Adrenal gland (tissue), 19 donors: ENCODE measurements at places on chromosomes 1 and 21. TPM values are rescaled to one million over a fixed set of nuclear protein-coding genes. Genes with fewer than 3 reads are reported as not detected.
A peak's percentile ranks its signal among the peaks of the same experiment; 100 is the strongest.

DNA sequence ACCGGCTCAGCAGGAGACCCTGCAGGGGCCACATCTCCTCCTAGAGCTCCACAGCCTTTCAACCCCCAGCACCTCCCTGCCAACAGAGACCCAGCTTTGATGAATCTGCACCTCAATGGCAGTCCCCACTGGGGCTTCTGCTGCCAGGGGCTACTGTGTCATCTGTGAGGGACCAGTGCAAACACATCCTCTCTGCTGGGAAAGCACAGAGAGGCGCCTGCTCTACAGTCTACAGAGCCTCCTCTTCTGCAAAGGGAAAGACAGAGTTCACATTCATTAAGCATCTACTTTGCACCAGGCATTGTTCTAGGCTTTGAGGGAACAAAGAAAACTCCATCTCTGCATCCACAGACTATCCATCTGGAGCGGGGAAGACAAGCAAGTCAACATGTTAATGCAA is 125.8 kb downstream of the CAPN8 start:
- H3K4me1 ChIP-seq = no peaks in the 10 kb centered on the region
- no peaks in the 10 kb centered on the region for H3K27me3 ChIP-seq
- no peak for DNase-seq
- H3K4me3 ChIP-seq = no peak overlapping the region
- H3K27ac ChIP-seq = no peak overlapping the region

- DNase-seq = no peak
- no peaks in the 10 kb centered on the region for H3K4me1 ChIP-seq
- H3K36me3 ChIP-seq = no peaks in the 10 kb centered on the region
- no peaks in the 10 kb centered on the region for H3K27me3 ChIP-seq
- H3K4me3 ChIP-seq = no peak overlapping the region
- no peak overlapping the region for H3K27ac ChIP-seq
These were observed 176.7 kb downstream of the CRB1 start for GRCh38 chr1:197444755-197445154.

DNM3 gene
- total RNA-seq = 19.3 TPM

GRCh38 chr1:247198781-247199180 is 27.0 kb upstream of the ZNF124 start:
- no peaks in the 10 kb centered on the region for H3K27me3 ChIP-seq
- H3K36me3 ChIP-seq = no peaks in the 10 kb centered on the region
- no peak overlapping the region for H3K27ac ChIP-seq
- no peaks in the 10 kb centered on the region for H3K4me1 ChIP-seq
- H3K4me3 ChIP-seq = no peak overlapping the region

TRAF3IP3 gene
- 2.0 TPM for total RNA-seq

GRCh38 chr1:225950905-225951497 is 10.0 kb upstream of the LEFTY2 start:
- H3K36me3 ChIP-seq = no peaks in the 10 kb centered on the region
- no peak for DNase-seq
- no peak overlapping the region for H3K27ac ChIP-seq

NCF2 gene
- 14.1 TPM for total RNA-seq

NSL1 gene
- total RNA-seq = 31.6 TPM

DNA sequence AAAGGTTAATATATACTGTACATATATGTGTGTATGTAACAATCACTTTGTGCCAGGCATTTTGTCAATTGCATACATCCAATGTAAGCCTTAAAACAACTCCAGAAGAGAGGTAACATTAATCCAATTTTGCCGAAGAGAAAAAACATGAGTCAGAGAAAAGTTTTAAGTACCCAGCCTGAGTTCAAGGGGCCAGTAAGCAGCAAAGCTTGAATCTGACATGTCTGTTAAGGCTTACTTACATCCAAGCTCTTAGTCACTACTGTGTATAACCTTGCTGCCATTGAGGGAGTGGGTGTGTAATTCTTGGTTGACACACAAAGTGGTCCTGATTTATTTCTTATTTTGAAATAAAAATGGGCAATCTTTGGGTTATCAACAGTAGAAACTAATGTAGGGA is 360.4 kb upstream of the LYPLAL1 start:
- H3K36me3 ChIP-seq = no peaks in the 10 kb centered on the region
- no peaks in the 10 kb centered on the region for H3K4me1 ChIP-seq
- H3K4me3 ChIP-seq = no peak overlapping the region
- no peak for DNase-seq
- no peak overlapping the region for H3K27ac ChIP-seq

INAVA gene
- total RNA-seq = not detected

- DNase-seq = no peak
- no peaks in the 10 kb centered on the region for H3K36me3 ChIP-seq
- no peak overlapping the region for H3K27ac ChIP-seq
- H3K27me3 ChIP-seq = no peaks in the 10 kb centered on the region
- no peak overlapping the region for H3K4me3 ChIP-seq
These were observed 12.9 kb downstream of the PFKL start for GRCh38 chr21:44312716-44313115.

GOLT1A gene
- total RNA-seq = not detected

- no peaks in the 10 kb centered on the region for H3K27me3 ChIP-seq
- H3K4me3 ChIP-seq = no peak overlapping the region
- DNase-seq = no peak
- H3K4me1 ChIP-seq = no peaks in the 10 kb centered on the region
- H3K27ac ChIP-seq = no peak overlapping the region
These were observed 70.2 kb upstream of the S1PR1 start for GRCh38 chr1:101166583-101167120.

DNA sequence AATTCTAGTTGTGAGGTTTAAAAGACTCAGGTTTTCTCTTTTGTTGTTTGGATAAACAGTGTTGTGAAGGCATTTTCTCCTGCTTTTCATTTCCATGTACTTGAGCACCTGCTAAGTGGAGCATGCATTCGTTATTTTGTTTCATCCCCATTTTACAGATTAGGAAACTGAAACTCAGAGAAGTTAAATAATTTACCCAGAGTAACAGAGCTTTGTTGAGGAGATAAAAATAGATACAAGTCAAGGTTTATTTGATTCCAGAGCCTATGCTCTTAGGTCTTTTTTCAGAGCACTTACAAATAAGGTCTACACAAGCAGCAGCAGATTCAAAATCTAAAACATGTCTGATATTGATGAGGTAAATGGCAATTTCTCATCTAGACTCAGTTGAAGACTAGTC is 254.7 kb upstream of the PTBP2 start:
- no peak for DNase-seq
- no peaks in the 10 kb centered on the region for H3K4me1 ChIP-seq
- no peak overlapping the region for H3K27ac ChIP-seq
- H3K27me3 ChIP-seq = no peaks in the 10 kb centered on the region
- no peak overlapping the region for H3K4me3 ChIP-seq

DNA sequence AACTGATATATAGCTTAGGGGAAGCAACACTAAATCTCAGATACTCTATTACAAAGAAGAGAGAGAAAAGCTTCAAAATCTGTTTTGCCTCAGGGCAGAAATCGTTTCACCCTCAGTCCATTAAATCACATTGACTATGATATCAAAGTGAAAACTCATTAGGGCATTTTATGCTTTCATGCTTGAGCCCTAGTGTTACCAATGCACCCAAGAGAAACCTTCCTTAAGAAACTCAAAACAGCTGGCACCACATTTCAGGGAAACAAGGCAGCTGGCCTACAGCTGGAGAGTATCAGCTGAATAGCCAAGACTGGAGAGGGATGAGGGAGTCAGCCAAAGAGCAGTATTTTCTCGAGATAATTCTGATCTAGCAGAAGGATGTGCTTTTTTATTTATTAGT is 14.9 kb downstream of the COLGALT2 start:
- no peak for DNase-seq
- H3K36me3 ChIP-seq = no peaks in the 10 kb centered on the region
- no peak overlapping the region for H3K27ac ChIP-seq
- H3K4me1 ChIP-seq = peaks cover 15% of the 10 kb centered on the region

- no peaks in the 10 kb centered on the region for H3K27me3 ChIP-seq
- H3K27ac ChIP-seq = peak overlapping the region; percentile 63
- H3K4me1 ChIP-seq = peaks cover 46% of the 10 kb centered on the region
- no peak for DNase-seq
These were observed 9.7 kb downstream of the ARHGEF2 start for GRCh38 chr1:155968670-155969069.

- no peak overlapping the region for H3K4me3 ChIP-seq
- no peaks in the 10 kb centered on the region for H3K36me3 ChIP-seq
- H3K27ac ChIP-seq = no peak overlapping the region
- no peaks in the 10 kb centered on the region for H3K4me1 ChIP-seq
- no peak for DNase-seq
These were observed 51.6 kb downstream of the NEGR1 start for GRCh38 chr1:72230746-72231145.

DNA sequence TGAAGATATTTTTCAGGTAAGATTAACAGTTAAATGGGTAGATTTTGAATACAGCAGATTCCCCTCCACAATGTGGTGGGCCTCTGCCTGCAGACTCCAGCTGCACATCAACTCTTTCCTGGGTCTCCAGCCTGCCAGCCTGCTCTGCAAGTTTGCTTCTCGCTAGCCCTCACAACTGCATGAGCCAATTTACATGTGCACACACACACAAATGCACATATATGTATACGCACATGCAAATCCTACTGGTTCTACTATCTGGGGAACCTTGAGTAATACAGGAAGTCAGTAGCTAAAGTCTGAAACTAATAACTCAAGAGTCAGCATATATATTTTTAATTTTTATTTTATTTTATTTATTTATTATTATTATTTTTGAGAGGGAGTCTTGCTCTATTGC is 34.8 kb upstream of the QSOX1 start:
- H3K36me3 ChIP-seq = no peaks in the 10 kb centered on the region
- no peak overlapping the region for H3K4me3 ChIP-seq
- no peaks in the 10 kb centered on the region for H3K27me3 ChIP-seq
- H3K4me1 ChIP-seq = peaks cover 7% of the 10 kb centered on the region
- DNase-seq = no peak

DNA sequence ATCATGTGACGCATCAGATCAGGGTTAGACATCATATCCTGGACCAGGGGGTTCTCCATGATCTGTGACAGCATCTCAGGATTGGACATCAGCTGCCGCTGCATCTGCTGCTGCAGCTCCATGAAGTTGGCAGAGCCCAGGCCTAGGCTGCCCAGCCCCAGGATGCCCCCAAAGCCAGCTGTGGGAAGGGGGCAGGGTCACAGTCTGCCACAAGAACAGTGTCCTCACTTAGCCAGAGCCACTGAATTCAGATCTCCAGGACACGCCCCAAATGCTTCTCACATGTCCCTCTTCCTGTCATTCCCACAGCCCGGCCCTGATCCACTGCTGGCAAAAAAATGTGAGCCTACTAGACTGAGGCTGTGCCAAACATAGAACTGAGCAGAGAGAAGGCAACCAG is 3.2 kb downstream of the UBQLN4 start:
- no peaks in the 10 kb centered on the region for H3K4me1 ChIP-seq
- no peaks in the 10 kb centered on the region for H3K36me3 ChIP-seq
- DNase-seq = no peak
- no peaks in the 10 kb centered on the region for H3K27me3 ChIP-seq

LCE1B gene
- not detected for total RNA-seq

GRCh38 chr1:46425726-46426125 is 31.6 kb downstream of the FAAH start:
- no peaks in the 10 kb centered on the region for H3K36me3 ChIP-seq
- no peaks in the 10 kb centered on the region for H3K27me3 ChIP-seq
- no peak overlapping the region for H3K27ac ChIP-seq
- H3K4me1 ChIP-seq = no peaks in the 10 kb centered on the region
- no peak for DNase-seq

GPR52 gene
- 0.47 TPM for total RNA-seq

DNA sequence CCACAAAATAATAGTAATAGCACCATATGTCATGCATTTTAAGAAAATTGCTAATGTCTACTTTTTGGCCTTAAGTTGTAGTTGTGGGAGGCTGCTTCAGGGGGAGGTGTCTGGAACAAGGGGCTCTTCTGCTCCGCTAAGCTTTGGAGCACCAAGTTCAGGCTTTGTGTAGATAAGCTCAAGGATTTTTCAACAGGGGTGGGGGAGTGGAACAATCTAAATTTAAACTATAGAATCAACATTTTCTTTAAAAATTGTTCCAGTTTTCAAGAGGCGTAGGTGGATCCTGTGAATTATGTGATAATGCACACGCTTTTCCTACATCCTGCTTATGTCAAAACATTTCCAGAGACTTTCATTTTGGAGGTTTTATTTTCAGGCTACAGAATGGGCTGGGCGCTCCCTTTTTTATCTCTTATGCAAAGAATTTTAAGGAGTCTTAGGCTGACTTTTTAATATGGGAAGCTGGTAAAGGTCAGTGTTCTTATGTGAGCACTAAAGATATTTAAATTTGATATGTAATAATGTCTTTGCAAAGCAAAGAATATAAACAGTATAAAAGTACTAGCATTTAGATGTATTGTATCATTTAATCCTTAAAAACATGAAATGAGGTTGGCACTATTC is 9.9 kb downstream of the ATP1A1 start:
- no peak overlapping the region for H3K27ac ChIP-seq
- no peak overlapping the region for H3K4me3 ChIP-seq
- no peak for DNase-seq
- peaks cover 73% of the 10 kb centered on the region for H3K4me1 ChIP-seq

GRCh38 chr1:165063181-165063965 is 293.1 kb downstream of the LMX1A start:
- H3K27me3 ChIP-seq = no peaks in the 10 kb centered on the region
- H3K27ac ChIP-seq = no peak overlapping the region
- no peaks in the 10 kb centered on the region for H3K36me3 ChIP-seq
- DNase-seq = no peak
- no peak overlapping the region for H3K4me3 ChIP-seq
- H3K4me1 ChIP-seq = no peaks in the 10 kb centered on the region

GRCh38 chr1:36134031-36134430 is 9.0 kb upstream of the COL8A2 start:
- H3K4me1 ChIP-seq = peaks cover 7% of the 10 kb centered on the region
- H3K27me3 ChIP-seq = no peaks in the 10 kb centered on the region
- no peak for DNase-seq

GRCh38 chr1:46603858-46604549 is at the start of gene MKNK1:
Gene MKNK1 (minus strand): TSS chr1:46604268. CDS start chr1:46583327, 20,941 bp downstream.
- peak within 1 kb of the TSS; percentile 36 for H3K27ac ChIP-seq
- peaks cover 44% of the 10 kb centered on the region for H3K4me1 ChIP-seq
- peak within 1 kb of the TSS; percentile 56 for H3K4me3 ChIP-seq

- peaks cover 4% of the 10 kb centered on the region for H3K36me3 ChIP-seq
- no peaks in the 10 kb centered on the region for H3K27me3 ChIP-seq
- H3K4me1 ChIP-seq = no peaks in the 10 kb centered on the region
These were observed 43.7 kb downstream of the SRSF11 start for GRCh38 chr1:70264839-70265238.

- H3K4me3 ChIP-seq = no peak overlapping the region
- no peaks in the 10 kb centered on the region for H3K4me1 ChIP-seq
- H3K27me3 ChIP-seq = no peaks in the 10 kb centered on the region
- no peak overlapping the region for H3K27ac ChIP-seq
These were observed 207.6 kb upstream of the NFIA start for GRCh38 chr1:60874718-60875117.

- H3K27me3 ChIP-seq = no peaks in the 10 kb centered on the region
- H3K4me3 ChIP-seq = no peak overlapping the region
- H3K27ac ChIP-seq = peak overlapping the region; percentile 61
These were observed 7.0 kb downstream of the TCEA3 start for GRCh38 chr1:23417570-23417969.
